Stimulated activated CD4-positive, alpha-beta T cell treated with anti-CD3 and anti-CD28 coated beads, TNF-alpha, amount 100 ng/mL, for 4 hours (primary cell): ENCODE measurements at places on chromosomes 2 and 18.

- no peak for DNase-seq
These were observed 65.3 kb downstream of the KCNF1 start for GRCh38 chr2:10977003-10977402.

DNA sequence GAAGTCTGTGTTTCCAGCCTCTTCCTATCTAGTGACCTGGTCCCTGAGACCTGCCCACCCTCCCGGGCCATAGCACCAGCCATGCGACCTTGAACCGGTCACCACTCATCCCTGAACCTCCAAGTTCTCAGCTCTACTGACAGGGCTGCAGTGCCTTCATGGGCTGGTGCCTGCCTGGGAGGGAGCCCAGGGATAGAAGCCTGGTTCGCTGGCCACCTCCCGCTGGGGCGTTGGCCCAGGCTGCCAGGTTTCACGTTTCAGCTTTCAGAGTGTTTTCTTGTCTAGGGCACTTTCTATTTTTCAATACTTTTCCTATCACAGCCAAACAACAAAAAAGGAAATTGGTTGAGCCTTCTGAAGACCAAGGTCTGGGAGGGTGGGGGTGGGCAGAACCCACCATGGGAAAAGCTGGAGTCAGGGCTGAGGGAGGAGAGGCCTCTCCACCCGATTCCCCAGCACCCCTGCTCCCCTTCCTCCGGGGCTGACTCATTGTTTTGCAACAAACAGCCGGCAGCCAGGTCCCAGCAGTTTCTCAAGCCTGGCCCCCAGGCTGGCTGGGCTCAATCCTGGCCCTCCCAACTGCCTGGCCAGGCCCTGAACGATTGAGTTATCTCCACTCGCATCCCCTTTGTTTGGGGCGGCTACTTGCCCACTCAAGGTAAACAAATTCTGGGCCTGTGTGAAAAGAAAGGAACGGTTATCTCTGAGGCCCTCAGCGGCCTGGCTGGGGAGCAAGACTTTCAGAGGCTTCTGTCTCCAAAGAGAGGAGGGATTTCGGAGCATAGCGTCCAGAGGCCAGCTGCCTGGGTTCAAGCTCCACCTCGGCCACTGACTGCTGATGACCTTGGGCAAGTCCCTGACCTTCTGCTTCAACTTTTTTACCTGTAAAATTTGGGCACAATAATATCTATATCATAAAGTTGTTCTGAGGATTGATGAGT, 47.5 kb downstream of the ZFP36L2 start:
- DNase-seq, result no peak

GRCh38 chr18:56197241-56197859, 441.0 kb downstream of the TXNL1 start:
- no peak for DNase-seq

DNA sequence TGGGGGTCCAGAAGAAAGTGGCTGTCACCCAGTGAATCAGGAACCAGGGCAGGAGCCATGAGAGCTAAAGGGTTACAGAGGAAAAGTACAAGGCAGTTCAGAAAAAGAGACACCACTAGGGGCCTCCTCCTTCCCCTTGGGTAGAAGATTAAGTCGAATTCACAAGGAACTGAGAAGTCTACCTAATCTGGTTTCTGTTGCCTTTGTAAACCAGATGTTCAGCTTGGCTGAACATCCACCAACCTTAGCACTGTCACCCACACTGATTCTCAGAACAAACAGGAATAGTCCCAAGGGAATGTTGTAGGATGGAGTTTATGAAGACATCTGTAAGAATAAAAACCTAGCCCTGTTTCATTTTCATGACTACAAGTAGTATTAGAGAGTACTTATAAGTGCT, 90.4 kb upstream of the NOSTRIN start:
- DNase-seq, result no peak

DNA sequence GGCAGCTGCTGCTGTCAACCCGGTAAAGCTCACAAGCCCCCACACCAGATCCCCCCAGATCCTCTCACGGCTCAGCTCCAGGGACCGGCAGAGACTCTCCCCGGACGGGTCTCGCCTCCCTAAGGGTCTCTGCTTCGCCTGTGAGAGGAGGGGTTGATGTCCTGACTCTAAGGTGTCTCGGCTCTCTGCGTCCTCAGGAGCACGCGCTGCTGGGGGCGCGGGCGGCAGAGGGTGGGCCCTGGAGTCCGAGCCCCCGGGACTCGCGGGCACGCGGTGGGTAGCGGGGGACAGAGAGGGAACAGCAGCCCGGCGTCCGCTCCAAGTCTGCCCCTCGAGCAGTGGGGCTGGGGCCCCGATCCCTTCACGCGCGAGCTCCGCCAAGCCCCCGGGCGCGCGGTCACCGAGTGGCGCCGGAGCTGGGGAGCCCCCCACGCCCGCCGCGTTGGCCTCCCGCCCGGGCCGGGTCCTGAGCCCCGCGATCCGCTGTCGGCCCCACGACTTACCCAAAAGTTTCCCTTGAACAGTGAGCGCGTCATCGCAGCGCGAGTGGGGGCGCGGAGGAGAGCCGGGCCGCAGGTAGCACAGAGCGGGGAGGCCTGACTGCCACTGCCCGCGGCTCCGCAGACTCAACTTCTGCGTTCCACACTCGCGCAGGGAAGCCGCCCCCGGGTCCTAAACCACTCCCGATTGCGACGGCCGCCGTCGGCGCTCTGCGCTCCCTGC, at the start of gene PSTPIP2:
TSS of gene PSTPIP2 (minus strand) at position 608 of the 723 bp plus-strand sequence. CDS start at position 536, 72 bp downstream.
- peak; percentile 44 for DNase-seq

- no peak for DNase-seq
These were observed 12.9 kb downstream of the WNT10A start for GRCh38 chr2:218893349-218894150.

DNA sequence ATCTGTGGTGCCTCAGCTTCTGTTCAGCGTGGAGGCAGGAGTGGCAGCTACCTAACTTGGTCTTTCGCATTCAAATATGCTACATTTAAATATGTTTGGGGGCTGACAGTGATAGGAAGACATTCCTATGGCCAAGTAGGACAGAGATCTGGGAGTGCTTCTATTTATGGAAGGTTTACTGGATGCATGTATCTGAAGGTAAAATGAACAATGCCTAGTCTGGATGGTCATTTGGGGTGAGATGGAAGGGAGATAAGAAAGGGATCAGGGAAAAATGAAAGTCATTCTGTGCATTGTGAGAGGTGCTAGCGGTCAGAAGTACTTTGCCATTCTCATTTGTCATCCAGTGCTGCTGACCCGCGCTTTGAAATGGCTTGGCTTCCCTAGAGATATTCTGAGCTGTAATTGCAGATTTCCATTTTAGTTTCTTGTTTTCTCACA, 300.9 kb upstream of the FBXO11 start:
- no peak for DNase-seq

DNA sequence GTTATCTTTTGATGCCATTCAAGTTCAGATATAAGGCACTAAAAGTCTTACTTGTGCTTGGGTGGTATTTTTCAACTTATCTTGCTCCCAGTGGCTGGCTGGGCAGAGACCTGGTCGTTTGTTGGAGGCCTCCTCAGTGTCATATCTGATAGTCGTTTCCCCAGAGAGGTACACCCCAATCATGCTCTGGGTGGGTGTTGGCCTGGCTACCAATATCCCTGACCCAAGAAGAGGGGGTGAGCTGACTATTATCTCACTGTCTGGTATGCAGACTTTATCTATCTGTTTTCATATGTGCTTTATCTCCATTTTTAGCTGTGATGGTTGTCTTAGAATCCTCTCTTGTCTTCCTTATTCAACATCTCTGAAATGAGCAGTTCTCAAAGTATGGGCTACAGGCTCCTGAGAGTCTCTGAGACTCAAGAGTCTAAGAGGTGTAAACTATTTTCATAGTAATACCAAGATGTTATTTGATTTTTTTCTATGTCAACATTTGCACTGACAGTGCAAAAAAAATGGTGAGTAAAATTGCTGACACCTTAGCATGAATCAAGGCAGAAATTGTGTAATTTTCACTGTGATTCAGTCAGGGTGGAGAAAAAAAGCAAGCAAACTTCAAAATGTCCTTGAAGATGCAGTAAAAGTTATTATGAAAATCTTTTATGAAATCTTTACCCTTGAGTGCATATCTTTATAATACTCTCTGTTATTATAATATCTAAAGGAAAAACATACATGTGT, 12.3 kb upstream of the PLEK start:
- no peak for DNase-seq

- DNase-seq, result no peak
These were observed 96.6 kb downstream of the INHBB start for GRCh38 chr2:120442541-120442922.

DNA sequence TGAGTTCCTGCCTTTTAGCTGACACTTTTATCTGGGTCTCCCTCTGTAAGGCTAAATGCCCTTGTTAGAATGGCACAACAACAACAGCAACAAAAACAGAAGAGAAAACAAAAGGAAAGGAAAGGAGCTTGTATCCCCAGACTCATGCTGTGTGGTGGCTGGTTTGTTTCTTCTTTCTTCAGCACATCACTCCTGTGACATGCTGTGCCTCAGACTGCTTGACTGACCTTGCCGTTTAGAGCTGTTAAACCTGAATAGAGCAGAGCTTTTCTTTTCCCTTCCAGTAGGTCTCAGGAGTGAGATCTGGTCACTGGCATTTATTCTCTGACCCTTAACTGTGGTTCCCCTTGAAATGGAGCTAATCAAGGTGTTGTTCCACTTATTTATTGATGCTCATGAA, 18.9 kb downstream of the GALNT13 start:
- no peak for DNase-seq

GRCh38 chr2:71932780-71933466, 214.7 kb downstream of the CYP26B1 start:
- DNase-seq, result no peak

GRCh38 chr2:164711766-164712138, 90.5 kb upstream of the GRB14 start:
- no peak for DNase-seq

DNA sequence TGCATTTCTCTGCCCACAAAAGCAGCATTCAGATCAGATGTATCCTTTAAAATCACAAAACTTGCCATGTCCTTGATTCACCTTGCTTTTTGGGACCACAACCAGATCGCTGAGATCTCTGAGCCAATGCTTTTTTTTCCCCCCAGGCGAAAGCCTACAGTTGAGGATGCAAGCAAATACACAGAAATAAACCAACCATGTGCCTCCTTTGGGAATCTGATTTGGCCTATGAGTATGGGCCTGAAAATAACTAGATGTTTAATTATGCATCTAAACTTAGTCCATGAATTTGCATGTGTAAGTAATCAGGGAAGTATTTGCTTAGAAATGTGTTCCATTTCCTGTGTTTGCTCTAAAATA, 49.7 kb upstream of the CDC42EP3 start:
- DNase-seq, result no peak

DNA sequence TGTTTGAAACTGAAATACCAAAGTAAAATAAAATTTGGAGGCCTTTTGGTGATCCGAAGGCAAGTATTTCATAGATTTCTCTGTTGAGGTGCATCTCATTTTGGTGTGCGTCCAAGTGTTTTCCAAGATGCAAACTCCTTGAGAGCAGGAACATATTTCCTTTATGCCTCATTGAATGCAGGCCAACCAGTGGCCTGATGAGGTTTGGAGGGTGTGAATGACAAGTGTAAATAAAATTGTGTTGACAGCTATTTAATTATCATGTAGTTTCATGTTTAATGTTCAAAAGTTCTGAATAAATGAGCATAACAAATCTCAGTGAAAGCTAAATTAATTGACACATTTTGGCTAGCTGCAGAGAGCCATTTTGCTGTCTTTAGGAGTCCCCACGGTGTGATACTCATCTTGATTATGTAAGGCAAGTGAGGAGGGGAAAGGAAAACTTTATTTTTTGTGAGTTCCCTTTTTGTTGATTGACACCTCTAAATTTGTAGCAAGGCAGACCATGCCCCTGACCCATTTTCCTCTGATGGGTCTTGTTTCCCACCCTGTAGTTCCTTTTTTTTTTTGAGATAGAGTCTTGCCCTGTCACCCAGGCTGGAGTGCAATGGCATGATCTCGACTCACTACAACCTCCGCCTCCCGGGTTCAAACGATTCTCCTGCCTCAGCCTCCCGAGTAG, 6.3 kb upstream of the LTBP1 start:
- DNase-seq, result no peak

- DNase-seq, result no peak
These were observed 308.5 kb downstream of the NRXN1 start for GRCh38 chr2:50723286-50723938.

DNA sequence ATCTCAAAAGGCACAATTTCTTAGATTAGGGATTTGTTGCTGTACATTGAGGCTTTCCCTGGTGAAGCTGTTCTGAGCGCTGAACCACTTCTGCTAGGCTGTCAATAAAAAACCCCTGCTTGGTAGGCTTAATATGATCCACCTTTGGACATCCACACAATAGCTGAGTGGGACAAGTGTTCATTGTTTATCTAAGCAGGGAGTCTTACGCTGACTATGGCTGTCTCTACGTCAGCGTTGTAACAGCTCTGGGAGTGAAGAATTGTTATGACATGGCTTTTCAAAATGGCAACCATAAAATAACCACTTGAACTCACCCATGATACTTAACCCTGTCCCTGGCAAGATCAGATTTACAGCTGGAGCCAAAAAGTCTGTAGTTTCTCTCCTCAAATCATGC, 111.5 kb upstream of the SULT1C3 start:
- DNase-seq, result no peak
